ENCODE measurements at places on chromosomes 7 and 10.
A peak's percentile ranks its signal among the peaks of the same experiment; 100 is the strongest.

DNA sequence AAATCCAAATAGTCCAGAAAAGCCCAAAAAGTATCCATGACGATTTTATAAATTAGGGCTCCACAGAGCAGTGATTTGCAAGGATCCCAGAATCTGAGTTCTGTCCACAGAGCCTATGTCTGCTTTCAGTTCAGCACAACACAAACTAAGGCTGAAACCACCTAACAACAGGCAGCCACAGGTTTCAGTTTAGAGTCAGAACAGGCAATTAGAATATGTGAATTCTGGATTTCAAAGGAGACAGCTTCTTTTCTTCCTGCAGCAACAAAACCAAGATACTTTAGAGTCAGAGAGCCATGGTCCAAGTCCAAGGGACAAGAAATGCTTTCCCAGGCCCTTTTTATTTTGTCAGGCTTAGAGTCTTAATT lies 23.6 kb downstream of the IFIT3 start:
- no peak for DNase-seq

DNA sequence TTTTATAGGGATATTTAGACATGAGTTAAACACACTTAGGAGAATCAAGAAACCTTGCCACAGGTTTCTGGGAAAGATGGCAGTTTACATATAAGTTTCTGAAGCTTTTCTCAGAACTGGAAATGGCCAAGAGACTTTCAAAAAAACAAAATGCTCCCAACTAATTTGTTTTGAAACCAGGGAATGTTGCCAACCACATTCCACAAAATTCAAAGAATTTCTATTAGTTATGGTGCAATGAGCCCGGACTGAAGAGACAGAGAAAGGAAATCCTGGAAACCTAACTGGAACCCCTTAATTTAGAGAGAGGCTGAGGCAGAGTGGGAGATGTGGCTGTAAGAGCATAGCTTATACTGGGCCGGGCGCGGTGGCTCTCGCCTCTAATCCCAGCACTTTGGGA lies 128.5 kb downstream of the PTEN start:
- DNase-seq = no peak

DNA sequence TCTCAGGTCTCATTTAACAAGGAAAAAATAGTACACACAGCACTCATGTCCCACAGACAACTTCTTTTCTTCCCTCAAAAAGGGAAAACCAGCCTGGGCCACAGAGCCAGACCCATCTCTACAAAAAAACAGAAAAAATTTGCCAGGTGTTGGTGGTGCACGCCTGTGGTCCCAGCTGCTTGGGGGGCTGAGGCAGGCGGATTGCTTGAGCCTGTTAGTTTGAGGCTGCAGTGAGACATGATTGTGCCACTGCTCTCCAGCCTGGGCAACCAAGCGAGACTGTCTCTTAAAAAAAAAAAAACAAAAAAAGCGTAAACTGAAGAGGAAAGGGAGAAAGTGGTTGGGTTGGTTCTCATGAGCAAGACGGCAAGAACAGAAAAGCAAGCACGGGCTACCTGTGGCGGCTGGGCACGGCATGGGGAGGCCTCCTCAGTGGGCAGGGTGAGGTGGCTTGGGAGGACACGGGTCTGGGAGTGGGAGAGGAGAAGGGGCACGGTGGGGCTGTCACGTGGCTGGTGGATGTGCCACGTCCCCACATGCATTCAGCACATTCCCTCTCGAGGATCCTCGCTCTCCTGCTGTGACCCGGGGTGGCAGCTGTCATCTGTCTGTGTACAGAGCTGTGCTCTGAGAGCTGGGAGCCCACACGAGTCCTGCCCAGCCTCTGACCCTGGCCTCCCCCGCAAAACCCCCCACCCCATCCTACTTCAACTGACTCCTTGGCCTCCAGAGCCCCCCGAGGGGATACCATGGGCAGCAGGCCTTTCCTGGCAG lies 219.7 kb downstream of the MLLT10 start:
- no peak for DNase-seq

DNA sequence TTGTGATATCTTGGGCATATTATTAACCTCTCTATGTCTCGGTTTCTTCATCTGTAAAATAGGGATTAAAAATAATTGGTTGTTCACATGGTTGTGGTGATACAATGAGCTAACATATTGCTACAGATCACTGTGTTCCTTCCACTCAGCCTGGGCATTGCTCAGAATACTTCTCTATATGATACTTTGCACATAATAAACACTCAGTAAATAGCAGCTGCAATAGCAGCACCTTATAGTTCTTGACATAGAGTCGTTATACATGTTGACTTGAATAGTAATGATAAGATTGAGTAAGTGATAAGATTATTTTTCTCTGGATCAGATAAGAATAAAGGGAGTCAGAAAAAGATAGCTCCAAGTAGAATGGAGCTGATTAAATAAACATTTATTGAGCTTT lies 42.3 kb downstream of the PTTG1IP2 start:
- DNase-seq = no peak

GRCh38 chr7:6482307-6482706 lies 34.6 kb upstream of the DAGLB start:
- DNase-seq = no peak

- DNase-seq = no peak
Observed at GRCh38 chr10:88401671-88402347, 181.3 kb downstream of the RNLS start.

GRCh38 chr7:128162666-128163065 lies 78.4 kb upstream of the LEP start:
- DNase-seq = peak; percentile 16
